ENCODE measurements at places on chromosomes 6 and 20. TPM values are rescaled to one million over a fixed set of nuclear protein-coding genes. Genes with fewer than 3 reads are reported as not detected.

DNA sequence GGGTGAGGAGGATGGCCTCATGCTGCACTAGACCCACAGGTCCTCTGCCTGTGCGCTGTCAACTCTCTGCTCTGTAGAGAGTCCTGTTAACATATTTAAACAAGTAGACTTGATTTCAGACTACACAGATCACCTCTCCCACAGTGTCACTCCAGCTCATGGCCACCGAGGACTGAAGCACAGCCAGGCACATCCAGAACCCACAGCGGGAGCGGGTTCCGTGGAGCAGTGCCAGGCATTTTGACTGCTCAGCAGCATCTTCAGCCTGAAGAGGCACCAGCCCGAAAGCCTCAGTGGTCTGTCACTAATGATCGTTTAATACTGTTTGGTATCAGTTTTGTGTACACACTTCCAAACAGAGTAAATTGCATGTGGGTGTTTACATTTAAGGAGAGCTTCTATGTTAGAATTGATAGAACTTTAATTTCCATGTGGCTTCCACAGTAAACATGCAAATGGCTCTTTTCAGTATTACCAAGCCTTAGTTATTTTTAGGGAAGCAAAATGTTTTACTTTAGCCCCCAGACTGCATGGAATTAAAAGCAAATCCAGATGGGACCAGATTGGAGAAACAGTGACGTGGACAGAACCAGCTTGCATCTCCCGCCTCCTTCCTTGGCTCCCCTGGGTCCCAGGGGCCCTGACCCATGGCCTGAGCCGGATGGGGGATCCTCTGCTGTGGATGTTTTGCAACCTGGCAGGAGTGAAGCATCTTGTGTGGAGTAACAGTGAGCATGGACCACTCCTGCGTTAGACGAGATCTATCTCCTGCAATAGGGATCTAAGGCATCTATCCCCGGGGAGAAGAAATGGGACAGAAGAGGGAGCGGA is 196.7 kb upstream of the CDH4 start:
- no peak for DNase-seq

DNA sequence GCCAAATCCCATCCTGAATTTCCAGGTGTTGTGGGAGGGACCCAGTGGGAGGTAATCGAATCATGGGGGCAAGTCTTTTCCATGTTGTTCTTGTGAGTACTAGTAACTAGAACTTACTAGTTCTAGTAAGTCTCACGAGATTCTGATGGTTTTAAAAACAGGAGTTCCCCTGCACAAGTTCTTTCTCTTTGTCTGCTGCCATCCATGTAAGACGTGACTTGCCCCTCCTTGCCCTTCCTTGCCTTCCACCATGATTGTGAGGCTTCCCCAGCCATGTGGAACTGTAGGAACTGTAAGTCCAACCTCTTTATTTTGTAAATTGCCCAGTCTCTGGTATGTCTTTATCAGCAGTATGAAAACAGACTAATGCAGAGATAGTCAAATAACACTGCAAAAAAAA is 122.7 kb upstream of the BEND6 start:
- DNase-seq = no peak

DNA sequence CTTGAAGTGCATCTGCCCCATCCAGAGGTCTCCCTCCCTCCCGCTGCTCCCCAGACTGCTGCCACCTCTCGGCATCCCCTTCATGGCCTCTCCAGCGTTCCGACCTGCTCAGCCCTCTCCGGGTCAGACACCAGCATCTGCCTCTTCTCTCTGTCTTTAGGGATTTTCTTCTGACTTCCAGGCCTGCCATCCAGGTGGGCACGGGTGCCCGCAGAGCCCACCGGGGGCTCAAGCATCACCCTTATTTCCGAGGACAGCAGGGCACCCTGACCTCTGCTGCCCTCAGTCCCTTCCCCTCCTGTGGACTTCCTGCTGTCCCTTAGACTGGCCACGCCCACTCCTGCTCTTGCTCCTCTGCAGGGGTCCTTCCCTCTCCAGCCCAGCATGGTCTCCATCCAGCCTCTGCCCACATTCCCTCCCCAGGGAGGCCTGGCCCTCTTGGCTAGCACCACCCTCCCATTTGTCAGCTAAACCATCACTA is 3.3 kb downstream of the NPEPL1 start:
- DNase-seq = no peak

DNA sequence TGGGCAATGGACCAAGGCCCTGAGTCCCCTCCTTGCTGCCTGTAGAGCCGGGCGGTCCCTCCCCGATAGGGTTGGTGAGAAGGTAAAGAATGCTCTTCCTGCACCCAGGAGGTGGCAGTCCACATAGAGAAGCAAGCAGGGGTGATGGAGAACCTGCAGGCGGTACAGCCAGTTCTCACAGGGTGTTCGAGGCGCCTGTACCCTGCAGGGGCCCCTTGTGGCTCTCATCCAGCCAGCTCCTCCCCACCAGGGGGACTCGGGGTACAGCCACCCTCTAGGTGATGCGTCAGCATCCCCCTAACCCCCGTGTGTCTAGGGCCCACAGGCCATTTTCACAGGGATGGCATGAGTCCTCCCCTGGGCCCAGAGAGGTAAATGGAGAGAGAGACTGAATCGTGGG is 5.1 kb upstream of the COL9A3 start:
- DNase-seq = no peak

DNA sequence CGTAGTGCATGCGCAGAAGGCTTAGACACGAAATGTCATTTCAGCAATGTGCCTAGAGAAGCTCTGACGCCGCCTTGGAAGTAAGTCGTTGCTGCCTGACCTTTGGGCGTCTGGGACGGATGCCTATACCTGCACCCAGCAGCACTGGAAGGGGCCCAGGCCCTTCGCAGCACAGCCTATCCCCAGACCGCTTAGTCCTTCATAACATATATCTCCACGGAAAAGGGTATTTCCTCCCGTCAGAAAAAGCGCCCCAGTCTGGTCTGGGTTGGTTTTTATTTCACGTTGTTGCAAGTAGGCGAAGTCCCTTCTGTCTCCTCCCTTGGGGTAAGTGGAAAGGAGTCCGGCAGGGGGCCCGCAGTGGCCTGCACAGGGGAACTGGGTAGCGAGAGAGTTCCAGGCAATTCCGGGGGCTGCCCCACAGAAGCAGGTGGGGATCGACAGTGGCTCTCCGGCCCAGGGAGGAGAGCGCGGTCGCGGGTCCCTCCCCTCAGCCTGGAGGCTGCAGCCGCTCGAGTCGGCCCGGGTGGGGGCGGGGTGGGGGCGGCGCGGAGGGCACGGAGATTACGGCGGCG is 559 bp upstream of the EYA4 start:
- no peak for DNase-seq

DNA sequence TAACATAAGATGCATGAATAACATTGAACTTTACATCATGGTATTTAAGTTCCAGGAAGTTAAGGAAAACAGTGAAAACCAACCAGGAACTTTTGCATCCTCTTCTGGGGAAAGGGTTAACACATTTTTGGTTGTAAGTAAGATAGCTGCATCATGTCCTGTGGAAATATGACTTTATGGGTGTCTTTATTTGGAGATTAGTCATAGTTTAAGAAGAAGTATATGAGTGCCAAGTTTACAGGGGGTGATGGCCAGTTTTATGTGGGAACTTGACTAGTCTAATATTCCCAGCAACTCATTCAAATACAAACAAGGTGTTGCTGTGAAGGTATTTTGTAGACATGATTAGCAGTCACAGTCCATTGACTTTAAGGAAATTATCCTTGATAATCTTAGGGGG is 78.0 kb downstream of the PDE10A start:
- DNase-seq = no peak

DNA sequence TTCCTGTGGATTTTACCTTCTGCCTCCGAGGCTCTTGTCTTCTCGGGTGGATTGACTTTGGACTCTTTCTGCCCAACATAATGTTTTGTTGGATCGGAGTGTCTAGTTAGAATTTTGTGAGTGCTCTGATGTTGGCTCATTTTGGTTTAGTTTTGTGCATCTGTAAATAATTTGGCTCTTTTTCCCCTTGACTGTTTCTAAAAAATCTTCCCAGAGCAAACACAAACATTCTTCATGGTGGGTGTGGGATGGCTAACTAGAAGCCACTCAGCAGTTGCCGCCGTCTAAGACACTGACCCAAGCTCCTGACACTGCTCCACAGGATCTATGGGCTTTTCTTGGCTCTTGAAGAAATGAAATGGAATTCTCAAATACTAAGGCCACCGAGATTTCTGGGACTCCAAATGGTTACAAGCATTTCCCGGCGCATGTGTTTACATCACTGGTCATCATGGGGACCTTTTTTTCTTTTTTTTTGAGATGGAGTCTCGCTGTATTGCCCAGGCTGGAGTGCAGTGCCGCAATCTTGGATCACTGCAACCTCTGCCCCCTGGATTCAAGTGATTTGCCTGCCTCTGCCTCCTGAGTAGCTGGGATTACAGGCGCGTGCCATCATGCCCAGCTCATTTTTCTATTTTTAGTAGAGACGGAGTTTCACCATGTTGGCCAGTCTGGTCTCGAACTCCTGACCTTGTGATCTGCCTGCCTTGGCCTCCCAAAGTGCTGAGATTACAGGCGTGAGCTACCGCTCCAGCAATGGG is 92.0 kb upstream of the FRMD1 start:
- DNase-seq = no peak

- DNase-seq = no peak
These were observed 87.2 kb downstream of the TNFAIP3 start for GRCh38 chr6:137954253-137954652.

DNA sequence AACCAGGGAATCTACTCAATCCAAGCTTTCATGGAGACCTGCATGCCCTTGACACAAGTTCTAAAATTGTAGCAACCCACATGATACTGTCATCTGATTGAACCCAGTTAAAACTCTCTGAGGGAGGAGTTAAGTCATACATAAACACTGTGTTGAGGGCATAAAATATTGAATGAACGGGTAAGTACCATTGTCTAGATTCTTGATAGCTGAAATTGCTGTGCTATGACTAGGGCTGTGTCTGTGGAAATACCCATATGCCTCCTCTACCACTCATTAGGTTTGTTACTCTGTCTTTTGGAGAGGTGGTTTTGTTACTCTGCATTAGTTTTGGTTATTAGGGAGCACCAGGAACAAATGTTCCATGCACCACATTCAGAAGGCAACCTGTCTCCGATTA is 7.6 kb downstream of the ENPP4 start:
- DNase-seq = no peak

GRCh38 chr20:46883892-46884291 is 10.8 kb upstream of the EYA2 start:
- no peak for DNase-seq

DNA sequence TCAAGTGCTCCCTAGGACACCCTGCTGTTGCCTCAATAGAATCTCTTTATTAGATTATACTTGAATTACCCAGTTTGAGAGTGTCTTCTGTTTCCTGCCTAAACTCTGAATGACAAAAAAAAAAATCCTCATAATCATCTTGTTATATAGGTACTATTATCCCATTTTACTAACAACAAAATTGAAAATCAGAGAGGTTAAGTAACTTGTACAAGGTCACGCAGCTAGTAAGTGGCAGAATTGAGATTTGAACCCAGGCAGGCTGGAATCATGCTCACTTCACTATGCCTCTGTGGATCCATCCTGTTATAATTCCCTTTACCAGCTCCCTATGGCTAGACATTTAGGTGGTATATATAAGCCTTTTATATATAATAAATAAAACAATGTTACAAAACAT is 36.6 kb upstream of the UBR2 start:
- no peak for DNase-seq

DNA sequence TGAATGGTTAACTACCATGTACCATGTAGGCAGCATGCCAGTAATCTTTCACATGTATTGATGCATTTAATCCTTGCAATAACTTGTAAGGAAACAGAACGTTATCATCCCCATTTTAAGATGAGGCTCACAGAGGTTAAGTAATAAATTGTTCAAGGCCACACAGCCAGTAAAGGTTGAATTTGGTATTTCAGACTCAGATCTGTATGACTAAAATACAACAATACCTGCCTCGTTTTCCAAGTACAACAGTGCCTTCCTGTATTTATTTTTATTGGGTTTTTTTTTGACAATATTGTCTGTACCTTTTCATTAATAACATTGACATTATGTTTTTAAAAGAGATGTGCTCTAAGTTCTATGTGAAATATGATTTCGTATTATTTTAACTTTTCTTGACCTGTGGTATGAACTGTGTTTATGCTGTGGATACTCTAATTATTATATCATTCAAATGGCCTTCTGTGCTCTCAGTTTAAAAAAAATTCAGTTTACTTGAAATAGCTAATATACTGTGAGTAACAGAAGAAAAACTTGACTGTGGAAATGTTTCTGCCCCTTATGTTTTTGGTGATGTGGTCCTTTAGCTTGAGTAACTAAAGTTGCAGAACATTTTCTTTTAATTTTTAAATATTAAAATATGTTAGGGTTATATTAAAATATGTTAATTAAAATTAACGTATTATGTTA is 39.7 kb downstream of the XRN2 start:
- no peak for DNase-seq

DNA sequence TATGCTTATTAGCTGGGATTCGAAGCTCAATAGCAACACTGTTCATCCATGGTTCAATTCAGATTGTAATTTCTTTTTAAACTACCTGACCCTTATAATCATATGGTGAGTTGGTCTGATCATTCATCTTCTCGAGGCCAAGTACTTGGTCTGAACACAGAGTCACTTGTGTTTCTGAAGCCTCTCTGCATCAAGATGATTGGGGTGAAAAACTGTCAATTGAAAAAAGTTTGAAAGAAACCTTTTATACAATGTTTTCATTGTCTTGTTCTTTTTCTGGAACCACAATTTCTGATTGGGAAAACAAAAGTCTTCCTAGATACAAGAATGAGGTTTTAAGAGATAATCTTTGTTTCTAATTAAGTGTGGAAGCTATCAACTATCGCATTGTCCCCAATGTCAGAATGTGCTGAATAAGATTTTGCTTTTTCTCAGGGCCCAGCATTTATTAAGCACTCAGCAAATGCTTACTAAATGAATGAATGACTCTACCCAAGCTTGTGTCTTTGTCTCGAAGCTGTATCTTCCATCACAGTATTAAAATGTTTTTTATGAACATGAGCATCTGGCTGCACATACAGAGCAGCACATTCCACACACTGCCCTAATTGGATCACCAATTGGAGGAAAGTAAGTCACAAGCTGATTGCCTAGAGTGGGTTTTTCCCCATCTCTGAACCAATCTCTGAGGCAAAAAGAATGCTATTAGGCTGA is 45.0 kb upstream of the MOXD1 start:
- DNase-seq = no peak

GRCh38 chr6:24146871-24147270 is 20.9 kb downstream of the NRSN1 start:
- DNase-seq = no peak

- no peak for DNase-seq
These were observed 59.2 kb upstream of the PIM1 start for GRCh38 chr6:37110500-37111461.

GRCh38 chr6:48658915-48659314 is 547.9 kb upstream of the PTCHD4 start:
- no peak for DNase-seq

DNA sequence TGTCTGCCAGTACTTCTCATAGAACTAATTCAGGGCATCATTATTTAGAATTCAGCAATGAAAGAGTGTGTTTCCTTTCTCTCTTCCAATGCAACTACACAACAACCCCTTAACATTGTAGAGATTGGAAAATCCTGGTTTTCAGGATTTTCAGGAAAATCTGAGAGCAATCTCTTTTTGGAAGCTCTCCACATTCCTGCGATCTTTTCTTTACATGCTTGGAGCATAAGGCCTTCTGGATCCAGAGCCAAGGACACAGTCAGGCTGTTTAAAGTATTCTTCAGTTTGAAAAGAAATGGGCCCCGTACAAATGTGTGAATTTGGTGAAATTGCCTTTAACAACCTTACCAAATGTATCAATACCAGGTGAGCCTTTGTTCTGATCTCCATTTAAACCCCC is 469.7 kb downstream of the PKHD1 start:
- no peak for DNase-seq

- no peak for DNase-seq
These were observed 30.6 kb downstream of the SIRPD start for GRCh38 chr20:1526896-1527295.

The OCSTAMP gene
- not detected for total RNA-seq

The SOBP gene
- 44.1 TPM for total RNA-seq

The PDYN gene
- not detected for total RNA-seq
